ENCODE measurements at places on chromosomes 1 and 21.

DNA sequence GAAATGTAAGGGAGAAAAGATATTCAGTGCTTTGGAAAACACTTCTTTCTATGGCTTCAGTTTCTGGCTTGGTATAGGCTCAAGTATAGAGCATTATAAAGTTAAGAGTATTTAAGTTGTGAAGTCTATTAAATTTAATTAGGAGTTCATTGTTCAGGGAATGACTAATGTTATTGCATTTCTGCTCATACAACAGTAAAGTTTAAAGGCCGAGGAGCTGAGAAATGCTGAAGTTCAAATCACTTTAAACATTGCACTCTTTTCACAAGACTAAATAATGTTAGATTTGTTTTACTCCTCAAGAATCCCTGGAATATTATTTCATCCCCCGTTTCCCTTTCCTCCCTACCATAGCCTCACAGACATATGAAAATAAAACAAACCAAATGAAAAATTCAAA, 30.1 kb downstream of the RGS5 start:
- DNase-seq, result no peak

- DNase-seq, result no peak
These were observed 31.2 kb downstream of the UBR4 start for GRCh38 chr1:19178734-19179398.

- no peak for DNase-seq
These were observed 133.2 kb upstream of the ZBTB40 start for GRCh38 chr1:22318279-22318981.

DNA sequence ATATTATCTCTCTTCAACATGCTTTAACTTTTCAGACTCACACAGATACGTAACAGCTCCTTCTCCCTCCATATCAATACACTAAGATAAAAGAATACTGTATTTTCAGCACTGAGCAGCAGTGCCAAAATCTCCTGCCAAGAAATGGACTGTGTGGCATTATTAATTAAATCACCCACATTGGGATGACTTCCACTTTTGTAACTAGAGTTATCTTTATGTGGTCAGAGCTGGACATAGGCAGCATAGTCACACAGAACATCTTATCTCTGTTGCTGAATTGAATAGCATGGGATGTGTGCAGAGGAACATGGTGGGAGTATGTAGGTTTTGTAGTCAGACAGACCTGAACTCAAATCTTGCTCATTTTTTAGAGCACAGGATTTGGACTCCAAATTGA, 41.4 kb upstream of the CACYBP start:
- no peak for DNase-seq

DNA sequence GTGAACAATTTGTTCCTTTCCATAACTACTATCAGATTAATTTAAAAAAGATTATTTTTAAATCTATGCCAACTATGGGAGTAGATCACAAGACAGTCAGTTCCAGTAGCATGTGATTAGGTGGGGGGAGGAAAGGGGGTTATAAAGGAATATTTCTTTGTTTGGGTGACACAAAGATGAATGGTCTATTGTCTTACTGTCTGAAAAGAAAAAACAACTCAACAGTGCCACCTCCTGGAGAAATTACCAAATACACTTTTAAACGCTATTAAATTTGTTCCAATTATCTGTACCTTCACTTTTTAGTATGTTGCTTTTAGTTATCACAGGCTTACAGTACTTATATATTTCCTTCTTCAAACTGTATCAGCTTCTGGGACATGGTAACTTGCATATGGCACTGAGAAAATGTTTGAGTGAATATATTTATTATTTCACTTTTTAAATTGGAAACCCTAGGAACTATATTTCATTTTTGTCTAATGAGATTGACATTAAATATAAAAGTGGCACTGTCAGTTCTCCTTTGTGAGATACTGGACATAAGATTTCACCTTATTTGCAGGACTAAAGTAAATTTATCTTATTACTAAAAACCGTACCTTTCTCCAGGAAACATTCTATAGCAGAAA, 1.7 kb upstream of the SORT1 start:
- no peak for DNase-seq

All from left ventricle myocardium inferior (tissue), 1 donor.